Activated CD4-positive, alpha-beta T cell treated with anti-CD3 and anti-CD28 coated beads, Interleukin-2, amount 10 ng/mL, durations not matched to agents 7 days and 5 days (primary cell): ENCODE measurements at places on chromosomes 5 and 9.
A peak's percentile ranks its signal among the peaks of the same experiment; 100 is the strongest.

DNA sequence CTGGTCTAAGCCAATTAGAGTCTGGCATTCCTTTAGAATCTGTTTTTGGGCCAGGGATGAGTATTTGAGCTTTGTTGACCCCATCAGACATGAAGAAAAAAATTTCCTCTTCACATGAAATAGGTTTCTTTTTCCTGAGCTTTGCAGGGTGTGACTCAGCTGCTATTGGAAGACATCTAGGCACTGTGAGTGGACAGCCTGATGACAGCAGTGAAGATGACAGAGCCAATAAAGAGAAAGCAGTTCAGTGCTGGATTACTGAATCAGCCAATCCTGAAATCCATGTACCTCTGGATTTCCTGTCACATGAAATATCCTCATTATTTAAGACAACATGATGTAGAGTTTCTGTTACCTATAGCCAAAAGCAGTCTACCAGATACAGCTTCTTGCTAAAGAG lies 51.3 kb upstream of the GRIA1 start:
- no peak for DNase-seq

- DNase-seq = no peak
Measured at GRCh38 chr9:103530934-103531333, 535.8 kb downstream of the CYLC2 start.

DNA sequence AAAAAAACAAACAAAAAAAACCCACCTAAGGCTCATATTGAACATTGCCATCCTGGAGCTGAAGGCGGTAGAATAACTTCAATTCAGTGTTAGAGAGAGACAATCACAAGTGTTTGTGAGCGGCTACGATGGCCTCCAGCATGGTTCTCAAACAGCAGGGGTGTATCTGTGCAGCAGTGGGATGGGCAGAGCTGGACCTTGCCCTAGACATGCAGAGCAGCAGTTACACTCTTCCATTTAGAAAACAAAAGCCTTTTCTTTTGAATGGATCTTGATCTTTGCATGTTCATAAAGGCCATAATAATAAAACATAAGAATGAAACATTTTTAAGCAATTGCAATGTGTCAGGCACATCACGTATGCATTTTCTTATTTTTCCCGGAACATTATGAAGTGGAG lies 50.3 kb downstream of the ARHGAP26 start:
- no peak for DNase-seq

GRCh38 chr5:32223972-32224609 lies 50.0 kb upstream of the GOLPH3 start:
- DNase-seq = no peak

GRCh38 chr9:35605351-35606137 lies 482 bp downstream of the TESK1 start:
- peak; percentile 59 for DNase-seq

GRCh38 chr5:111069839-111070238 lies 1.7 kb upstream of the TSLP start:
- no peak for DNase-seq

DNA sequence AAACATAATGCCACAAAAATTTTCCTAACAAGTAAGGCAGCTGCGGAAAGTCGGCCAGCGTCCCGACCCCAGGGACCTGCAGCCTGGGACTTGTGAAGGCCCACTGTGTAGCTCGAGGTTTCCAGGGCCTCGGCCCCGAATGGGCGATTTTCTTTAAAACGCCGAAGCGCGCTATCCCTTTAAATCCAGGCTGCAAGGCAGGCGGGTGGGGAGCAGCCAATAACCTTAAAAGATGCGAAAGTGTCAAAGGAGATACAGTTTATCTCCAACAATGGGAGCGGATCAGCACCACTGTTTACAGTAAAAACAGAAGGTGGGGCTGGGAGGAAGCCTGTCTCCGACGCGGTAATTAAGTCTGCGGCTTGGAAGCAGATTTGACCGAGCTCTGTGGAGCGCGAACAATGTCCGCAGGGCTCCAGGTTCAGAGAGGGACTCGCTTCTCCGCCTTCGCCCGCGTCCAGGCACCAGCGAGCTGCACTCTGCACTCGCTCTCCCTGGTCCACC lies 1.7 kb upstream of the ZSWIM6 start:
- peak; percentile 15 for DNase-seq

- DNase-seq = no peak
Measured at GRCh38 chr5:172706796-172707195, 64.2 kb downstream of the DUSP1 start.

DNA sequence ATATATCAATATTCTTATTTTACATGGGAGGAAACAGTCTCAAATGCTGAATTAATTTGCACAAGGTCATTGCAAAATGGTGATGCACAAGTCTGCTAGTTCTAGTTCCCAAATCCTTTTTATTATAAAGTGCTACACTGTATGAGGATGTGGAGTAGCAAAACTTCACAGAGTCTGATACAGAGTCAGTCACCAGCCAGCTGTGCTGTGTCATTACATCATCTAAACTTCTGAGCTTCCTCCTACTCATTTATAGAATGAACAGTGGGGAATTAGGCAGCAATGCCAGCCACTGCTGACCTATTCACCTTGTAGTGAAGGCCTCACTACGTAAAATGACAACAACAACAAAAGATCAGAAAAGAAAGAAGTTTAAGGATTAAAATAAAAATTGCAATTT lies 357.8 kb downstream of the TMEM167A start:
- DNase-seq = no peak

DNA sequence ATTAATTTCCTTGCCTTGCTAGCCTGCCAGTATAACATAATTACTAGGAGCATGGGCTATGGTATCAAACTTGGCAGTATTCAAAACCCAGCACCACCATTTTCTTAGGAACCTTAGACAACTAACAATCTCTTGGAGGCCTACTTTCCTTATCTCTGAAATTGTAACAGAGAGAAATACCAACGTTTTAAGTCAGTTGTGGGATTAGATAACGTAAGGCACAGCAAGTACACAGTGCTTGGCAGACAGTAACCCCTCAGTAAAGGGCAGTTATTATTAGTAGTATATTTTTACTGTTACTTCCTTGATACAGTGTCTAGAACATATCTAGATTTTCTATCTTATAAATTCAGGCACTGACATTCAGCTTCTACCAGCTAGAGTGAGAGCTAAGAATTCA lies 309.6 kb downstream of the ACTL7B start:
- no peak for DNase-seq

GRCh38 chr9:71122022-71122275 lies 528 bp upstream of the TRPM3 start:
- DNase-seq = no peak

DNA sequence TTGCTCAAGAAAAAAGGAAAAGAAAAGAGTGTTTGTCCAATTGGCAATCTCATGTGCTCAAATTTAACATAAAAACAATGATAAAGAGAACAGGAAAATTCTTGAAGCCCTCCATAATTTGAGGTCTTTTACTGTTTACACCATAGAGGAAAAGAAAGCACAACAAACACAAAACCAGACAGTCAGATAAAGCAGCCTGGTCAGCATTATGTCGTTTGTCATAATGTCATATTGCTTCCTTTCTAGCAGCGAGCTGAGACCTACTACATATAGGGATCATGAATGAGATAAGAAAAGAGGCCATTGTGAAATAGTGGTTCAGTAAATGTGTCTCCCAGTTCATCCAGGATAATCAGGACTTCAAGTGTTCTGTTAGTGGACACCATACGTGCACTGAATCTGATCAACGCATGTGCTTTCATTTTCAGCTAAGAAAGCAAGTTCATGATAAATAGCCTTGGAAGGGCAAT lies 64.7 kb upstream of the SELENOP start:
- DNase-seq = no peak

GRCh38 chr9:134396825-134397224 lies 70.6 kb downstream of the RXRA start:
- DNase-seq = peak; percentile 52

- no peak for DNase-seq
Measured at GRCh38 chr9:68472119-68472518, 68.6 kb downstream of the TMEM252 start.

DNA sequence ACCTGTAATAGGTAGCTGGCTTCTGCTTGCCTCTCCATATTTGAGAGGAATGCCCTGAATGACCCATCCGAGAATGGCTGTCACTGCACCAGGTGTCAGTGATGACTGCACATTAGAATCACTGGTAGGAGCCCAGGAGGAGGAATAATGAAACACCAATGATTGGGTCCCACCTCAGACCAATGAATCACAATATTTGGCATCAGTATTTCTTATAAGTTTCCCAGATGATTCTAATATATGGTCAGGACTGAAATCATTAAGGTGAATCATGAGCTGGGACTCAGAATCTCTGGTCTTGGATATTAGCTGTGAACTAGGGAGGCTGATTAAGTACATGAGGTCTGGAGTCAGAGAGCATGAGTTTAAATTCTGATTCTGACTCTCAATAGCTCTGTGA lies 23.4 kb downstream of the ARSB start:
- no peak for DNase-seq

DNA sequence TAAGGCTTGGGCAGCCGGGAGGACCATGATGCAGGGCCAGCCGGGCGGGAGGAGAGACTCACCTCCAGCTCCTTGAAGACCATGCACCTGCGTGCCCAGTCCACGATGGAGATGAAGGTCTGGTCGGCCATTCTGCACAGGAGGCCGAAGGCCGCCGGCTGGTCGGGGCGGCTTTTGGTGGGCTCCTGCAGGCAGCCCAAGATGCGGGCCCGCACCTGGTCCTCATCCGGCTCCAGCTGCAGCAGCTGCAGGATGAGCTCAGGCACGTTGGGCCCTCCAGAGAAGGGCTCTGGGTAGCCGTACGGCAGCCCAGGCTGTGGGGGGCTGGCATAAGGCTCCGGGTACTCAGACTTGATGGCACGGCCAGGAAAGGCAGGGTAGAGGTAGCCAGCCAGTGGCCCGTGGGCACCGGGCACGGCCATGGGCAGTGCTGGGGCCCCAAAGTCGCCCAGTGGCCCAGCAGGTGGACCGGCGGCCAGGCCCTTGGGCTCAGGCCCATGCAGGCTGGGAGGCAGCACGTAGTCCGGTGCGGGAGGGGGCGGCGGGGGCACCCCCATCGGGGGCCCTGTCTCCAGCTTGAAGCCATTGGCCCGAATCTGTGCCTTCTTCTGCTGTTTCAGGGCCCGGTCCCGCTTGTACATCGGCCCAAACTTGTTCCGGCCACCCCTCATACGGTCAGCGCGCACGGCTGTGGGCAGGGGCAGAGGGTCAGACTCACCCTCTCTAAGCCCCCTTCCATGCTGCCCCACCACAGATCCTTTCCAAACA lies 7.0 kb downstream of the NR5A1 start:
- DNase-seq = no peak

- DNase-seq = no peak
Measured at GRCh38 chr5:159051421-159052282, 48.1 kb downstream of the EBF1 start.

DNA sequence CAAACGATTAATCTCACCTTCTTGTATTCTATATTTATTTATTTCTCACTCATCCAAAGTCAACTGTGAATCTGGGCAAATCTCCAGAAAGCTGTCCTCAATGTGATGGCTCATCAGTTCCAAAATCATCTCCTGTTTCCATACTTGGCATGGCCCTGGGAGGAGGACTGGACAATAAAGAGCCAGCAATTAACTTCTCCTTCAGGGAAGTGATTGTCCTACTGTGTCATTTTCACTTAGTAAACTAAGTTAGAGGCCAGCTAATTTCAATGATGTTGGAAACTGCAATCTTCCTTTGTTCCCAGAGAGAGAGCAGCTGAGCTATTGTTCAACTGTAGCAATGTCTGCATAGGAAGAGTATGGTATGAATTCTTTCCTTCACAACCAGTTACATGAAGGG lies 17.5 kb downstream of the CDH12 start:
- DNase-seq = no peak

DNA sequence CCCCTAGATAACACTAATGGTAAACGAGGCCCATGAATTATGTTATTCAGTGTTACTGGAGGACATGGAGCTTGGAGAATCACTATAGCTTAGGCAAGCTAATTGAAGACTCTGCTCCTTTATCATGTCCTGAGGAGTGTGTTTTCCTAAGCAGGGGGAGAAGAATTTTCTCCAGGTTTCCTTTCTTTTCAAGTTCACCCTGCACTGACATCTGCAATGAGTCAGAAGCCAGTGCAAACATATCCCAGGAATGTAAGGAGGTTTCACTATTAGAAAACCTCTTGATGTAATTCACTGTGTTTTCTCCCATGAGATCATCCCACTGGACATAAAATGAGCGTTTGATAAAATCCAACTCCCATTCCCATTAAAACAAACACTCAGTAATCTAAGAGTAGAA lies 75.6 kb downstream of the DMRT2 start:
- no peak for DNase-seq

DNA sequence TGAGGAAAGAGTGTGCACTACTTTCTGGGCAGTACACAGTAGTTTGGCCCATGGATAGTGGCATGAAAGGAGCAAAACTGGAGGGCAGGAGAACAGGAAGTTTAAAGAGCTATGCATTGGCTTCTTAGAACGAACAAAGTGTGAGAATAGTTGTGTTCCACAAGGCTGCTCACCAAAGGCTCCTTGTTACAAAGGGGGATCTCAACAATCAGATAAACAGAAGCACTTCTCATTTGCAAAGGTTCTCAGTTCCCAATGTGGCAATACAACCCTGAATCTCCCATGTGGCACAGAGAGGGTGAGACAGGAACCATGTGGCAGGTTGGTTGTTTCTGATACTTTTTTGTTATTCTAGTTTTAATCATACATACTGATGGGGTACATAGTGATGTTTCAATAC lies 158.4 kb downstream of the CARTPT start:
- no peak for DNase-seq

- DNase-seq = no peak
Measured at GRCh38 chr5:181242031-181242451, 1.7 kb downstream of the RACK1 start.

GRCh38 chr9:73133022-73133651 lies 18.5 kb upstream of the ANXA1 start:
- no peak for DNase-seq

GRCh38 chr9:75148561-75148960 lies 60.2 kb downstream of the OSTF1 start:
- peak; percentile 40 for DNase-seq

GRCh38 chr5:141914199-141914743 lies 9.4 kb upstream of the DELE1 start:
- DNase-seq = no peak

DNA sequence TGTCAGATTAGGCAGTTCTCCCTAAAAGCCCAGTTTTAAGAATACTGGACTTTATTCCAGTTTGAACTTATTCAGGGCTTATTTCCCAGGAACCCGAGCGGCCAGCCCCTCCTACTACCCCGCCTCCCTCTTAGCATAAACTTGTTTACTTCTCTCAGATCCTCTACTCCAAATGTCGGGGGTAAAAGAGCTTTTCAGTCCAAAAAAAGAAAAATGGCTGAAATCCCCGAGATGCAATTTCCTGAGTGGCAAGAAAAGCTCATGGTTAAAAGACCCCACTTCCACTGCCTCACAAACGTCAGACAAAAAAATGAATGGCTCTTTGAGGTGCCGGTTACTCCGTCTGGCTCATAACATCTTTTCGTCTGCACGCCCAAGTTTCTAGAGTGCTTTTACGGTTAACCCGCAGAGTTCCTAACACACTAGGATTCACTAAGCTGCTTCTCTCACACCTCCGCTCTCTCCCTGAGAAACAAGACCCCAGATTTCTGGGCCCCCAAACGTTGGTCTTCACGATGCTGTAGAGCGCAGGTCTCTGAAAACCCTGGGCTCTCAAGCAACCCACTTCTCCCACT lies 402 bp downstream of the BRD8 start:
- peak; percentile 47 for DNase-seq

- no peak for DNase-seq
Measured at GRCh38 chr5:53930457-53930856, 370.0 kb downstream of the NDUFS4 start.

GRCh38 chr5:9072701-9073100 lies 473.2 kb downstream of the SEMA5A start:
- DNase-seq = no peak

- DNase-seq = peak; percentile 45
Measured at GRCh38 chr5:425714-426113, 17.3 kb upstream of the EXOC3 start.
